T follicular helper cell (primary cell): ENCODE measurements at places on chromosomes 1 and 21.

GRCh38 chr1:46747683-46748288 is 28.9 kb upstream of the EFCAB14 start:
- DNase-seq: no peak

DNA sequence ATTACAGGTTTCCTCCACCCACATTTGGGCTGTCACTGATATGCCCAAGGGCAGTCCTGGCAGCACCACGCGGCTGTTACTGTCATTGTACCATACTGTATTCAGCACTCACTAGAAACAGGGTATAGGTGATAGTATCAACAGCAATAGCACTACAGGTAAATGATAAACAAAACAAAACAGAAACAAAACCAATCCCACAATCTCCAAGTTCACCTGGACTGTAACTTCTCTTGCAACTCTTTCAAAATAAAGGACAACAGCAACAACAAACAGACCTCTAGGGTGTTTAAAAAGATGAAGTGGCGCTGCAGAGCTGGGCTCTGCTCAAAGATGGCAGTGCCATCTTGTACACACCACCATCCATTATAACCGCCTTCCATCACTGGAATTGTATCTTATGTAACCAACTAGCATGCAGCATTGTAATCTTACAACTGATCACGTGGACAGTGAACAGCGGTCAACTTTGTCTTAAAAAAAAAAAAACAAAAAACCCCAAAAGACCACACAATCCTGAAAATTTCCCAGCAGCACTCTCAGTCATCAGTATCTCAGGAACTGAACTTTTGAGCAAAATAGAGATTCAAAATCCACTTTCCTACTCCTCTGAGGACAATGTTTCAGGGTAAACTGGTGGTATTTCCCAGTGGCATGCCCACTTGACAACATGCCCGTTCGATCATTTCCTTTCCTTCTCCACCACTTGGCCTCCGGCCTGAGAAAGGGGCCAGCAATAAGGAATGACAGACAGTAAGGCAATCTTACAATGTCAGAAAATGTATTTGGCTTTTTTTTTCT is 3.8 kb downstream of the IRF2BP2 start:
- peak; percentile 37 for DNase-seq

- no peak for DNase-seq
Measured at GRCh38 chr1:3020263-3020909, 881 bp upstream of the ACTRT2 start.

DNA sequence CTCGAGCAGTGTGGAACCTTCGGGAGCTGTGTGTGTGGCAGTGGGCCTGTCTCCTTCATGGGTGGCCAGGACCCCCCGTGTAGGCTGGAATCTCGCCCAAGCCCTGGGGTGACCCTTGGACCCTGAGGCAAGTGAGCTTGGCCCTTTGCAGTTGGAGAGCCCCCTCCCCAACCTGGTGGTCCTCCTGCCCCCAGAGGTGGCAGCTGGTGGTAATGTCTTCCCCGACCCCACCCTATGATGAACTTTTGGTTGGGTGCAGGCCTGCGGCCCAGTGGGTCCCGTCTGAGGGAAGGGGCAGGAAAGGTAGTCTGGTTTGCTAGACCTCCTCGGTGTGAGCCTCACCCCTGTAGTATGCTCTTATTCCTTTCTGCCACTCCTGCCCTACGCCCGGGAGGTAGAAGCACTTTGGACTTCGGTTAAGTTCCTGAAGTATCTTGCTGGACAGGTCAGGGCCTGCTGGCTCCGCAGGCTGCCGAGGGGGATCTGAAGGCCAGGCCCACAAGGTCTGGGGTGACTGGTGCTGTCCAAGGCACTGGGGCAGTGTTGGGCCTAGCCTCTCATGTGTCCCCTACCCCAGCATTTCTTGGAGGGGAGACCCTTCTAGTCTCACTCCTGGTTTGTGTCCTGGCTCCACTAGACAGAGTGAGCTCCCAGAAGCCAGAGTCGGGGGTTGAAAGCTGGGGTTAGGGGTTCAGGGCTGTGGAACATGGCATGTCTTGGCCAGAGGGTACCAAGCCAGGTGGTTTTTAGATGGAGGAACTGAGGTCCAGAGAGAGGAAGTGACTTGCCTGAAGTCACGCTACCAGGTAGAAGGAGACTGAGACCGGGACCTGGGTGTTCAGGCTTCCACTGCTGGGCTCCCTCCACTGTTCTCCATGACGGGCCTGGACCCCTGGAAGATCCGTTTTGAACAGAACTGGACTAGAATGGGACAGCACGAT is 1.8 kb downstream of the ZNF362 start:
- no peak for DNase-seq

DNA sequence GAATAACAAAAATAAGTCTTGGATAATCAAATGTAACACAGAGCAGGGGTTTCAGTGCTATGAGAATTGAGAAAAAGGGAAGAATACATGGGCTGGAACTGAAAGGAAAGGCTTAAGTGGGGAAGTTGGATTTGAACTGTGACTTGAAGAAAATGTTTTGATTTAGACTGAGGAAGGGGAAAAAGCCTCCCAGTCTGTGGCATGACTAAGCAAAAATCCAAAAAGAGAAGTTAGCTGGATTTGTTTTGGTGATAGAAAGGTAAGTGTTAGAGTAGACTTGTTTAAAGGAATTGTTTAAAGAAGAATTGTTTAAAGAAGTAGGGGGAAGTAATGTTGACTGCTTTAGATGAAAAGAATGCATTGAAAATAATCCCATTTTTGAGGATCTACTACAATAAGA is 46.0 kb downstream of the KCNK2 start:
- DNase-seq: no peak

DNA sequence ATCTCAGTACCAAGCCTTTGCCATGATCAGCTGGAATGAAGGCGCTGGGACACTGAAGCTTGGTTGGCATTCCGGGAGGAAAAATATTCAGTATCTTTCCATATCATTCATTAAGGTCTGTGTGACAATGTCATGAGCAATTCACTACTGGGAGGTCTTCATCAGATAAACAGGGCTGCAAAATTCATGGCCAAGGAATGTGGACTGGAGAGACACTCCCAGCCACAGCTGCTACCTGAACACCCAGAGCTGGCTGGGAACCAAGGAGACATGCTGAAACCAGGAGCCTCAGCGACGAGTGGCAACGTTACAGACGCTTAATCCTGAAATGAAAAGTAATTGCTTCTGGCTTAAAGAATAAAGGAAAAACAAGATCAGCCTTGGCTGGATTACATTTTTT is 30.6 kb upstream of the DDAH1 start:
- no peak for DNase-seq

GRCh38 chr1:96025062-96025461 is 696.5 kb upstream of the PTBP2 start:
- no peak for DNase-seq
